ENCODE measurements at places on chromosomes 3 and 15.
A peak's percentile ranks its signal among the peaks of the same experiment; 100 is the strongest.

- DNase-seq = peak; percentile 82
Observed at GRCh38 chr15:95840004-95840403, 490.5 kb upstream of the NR2F2 start.

- peak; percentile 81 for DNase-seq
Observed at GRCh38 chr3:179452176-179452564, 900 bp upstream of the GNB4 start.

GRCh38 chr3:125359700-125360099 is 15.4 kb downstream of the ZNF148 start:
- no peak for DNase-seq

GRCh38 chr3:170566413-170566812 is 19.5 kb downstream of the SLC7A14 start:
- no peak for DNase-seq

DNA sequence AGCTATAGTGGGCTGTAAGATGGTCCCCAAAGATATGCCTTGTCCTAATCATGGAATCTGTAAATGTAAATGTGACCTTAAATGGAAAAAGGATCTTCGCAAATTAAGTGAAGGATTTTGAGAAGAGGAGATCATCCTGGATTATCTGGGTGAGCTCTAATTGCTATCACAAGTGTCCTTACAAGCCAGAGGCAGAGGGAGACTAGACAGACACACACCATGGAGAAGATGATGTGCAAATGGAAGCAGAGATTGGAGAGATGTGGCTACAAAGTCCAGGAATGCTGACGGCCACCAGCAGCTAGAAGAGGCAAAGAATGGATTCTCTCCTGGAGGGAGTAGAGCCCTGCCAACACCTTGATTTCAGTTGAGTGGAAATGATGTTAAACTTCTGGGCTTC is 102.3 kb upstream of the PROK2 start:
- DNase-seq = no peak

GRCh38 chr3:74631351-74632140 is 17.1 kb upstream of the CNTN3 start:
- DNase-seq = no peak

DNA sequence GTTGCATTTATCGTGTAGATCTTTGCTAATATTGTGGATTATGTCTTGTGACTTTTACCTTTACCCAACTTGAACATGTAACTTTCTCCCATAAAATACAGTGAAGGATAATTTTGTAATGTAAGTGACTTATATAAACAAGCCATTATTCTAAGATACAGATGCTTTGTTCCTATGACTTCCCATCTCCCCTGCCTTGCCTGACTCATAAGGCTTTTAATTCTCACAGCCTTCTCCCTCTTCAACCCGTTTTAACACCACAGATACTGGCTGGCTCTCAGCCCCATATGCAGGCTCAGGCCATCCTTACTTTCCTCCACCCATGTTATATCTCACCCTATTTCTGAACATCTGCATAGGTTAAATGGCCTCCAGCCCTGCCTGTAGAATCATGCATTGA is 4.1 kb downstream of the CCNDBP1 start:
- DNase-seq = no peak

- DNase-seq = peak; percentile 37
Observed at GRCh38 chr3:32577581-32578556, 7.2 kb upstream of the DYNC1LI1 start.

DNA sequence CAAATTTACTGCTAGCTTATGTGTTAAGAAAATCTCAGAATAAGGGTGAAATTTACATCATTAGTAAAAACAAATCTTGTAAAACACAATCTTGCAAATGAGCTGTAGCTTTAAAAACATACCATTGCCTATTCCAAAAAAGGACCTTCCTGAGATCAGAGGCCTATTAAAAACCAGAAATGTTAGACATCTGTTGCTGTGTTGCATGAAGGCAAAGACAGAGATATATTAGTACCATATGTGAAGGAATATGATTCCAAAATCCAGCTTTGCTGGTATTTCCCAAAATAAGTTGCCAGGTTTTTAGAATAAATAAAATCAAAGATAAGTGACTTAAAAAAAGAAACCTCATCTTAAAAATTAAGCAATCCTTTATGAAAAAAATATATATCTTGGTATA is 504.1 kb upstream of the CDIN1 start:
- DNase-seq = no peak

GRCh38 chr15:98514034-98514622 is 134.2 kb upstream of the IGF1R start:
- no peak for DNase-seq

DNA sequence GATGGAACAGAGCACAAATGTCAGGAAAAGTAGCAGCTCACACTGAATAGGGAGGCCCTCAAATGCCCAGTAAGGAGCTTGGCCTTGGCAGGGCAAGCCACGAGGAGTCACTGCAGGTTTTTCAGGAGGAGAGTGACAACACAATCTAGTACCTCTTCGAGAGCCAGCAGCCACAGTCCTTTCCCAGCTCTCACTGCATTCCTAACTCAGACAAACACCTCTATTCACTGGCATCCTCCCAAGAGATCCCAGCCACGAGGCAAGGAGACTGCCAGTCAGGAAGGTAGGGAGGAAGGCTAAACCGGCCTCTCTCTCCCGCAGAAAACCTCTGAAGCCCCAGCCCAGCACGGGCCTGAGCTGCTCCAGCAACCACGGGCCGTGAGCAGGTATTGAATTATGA is 146.0 kb upstream of the SMAD3 start:
- no peak for DNase-seq

DNA sequence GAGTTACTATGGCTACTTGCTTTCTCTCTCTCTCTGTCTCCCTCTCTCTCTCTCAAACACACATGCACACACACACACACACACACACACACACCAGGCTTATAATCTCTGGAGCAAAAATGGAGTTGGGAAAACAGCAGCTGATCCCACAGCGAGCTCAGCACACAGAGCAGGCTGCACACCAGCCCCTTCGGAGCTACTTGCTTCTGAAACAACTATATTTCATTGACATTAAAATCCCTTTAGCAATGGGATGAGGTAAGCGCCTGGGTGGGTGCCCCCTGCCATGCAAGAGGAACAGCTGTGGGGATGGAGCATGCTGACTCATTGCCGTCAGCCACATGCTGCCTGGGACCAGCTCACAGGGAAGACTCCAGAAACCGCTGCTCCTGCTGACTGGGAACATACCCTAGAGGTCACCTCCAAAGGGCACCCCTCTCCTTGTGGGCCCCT is 45.7 kb downstream of the B3GNT5 start:
- peak; percentile 94 for DNase-seq

DNA sequence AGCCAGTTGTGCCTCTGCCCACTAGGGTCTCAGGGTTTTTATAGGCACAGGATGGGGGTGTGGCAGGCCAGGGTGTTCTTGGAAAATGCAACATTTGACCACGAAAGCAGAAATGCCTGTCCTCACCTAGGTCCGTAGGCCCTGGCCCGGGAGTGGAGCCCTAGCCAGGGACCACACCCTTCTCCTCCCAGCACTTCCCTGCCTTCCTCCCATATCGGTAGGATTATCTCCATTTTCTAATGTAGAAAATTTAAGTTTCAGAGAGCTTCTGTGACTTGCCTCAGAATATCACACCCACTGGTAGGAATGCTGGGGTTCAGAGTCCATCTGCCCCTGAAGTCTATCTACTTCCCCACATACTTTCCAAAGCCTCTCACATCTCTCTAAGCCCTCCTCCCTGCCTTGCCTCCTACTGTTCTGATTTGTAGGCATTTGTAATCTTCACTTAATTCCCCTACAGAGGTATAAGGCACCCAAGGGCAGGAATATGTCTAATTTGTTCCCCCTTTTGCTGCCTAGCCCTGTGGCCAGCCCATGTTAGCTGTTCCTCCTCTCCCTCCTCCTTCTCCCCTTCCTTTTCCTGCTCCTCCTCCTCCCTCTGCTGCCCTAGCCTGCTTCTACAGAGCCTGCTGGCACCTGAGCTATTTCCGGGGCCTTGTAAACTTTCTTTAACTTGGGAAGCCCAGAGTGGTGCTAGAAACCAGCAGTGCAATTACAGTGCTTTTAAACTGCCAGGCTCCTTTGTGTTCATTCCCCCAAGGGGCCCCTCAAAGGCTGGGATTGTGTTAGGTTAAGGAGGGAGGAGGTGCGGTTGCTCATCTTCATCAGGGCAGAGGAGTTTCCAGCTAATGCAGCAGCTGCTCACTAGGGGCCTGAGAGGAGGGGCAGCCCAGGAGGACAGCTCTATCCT is 71.1 kb downstream of the MRPL46 start:
- DNase-seq = no peak
